ENCODE measurements at places on chromosomes 16 and 17.
A peak's percentile ranks its signal among the peaks of the same experiment; 100 is the strongest.

- no peak for DNase-seq
Observed at GRCh38 chr16:58490065-58490464, 9.9 kb upstream of the NDRG4 start.

DNA sequence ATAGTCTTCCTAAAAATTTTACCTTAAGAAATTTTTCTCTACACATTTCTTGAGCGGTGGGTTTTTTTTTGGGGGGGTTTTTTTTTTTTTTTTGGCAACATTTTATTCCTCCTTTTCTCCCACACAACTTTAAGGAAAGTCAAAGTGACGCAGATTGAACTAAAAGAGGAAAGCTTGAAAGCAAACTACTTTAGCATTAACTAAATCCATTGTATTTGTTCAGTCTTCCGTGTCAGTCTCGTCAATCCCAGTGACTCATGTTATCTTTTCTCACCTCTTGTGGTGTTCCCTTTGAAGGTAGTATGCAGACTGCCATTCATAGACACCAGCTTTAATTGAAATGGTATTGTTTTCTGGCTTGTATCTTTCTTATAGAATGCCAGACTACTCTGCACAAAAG lies 39.3 kb downstream of the TADA2A start:
- no peak for DNase-seq

GRCh38 chr17:49082231-49082630 lies 50.3 kb upstream of the B4GALNT2 start:
- no peak for DNase-seq

- DNase-seq = no peak
Observed at GRCh38 chr17:10754861-10755591, 25.2 kb upstream of the TMEM220 start.

DNA sequence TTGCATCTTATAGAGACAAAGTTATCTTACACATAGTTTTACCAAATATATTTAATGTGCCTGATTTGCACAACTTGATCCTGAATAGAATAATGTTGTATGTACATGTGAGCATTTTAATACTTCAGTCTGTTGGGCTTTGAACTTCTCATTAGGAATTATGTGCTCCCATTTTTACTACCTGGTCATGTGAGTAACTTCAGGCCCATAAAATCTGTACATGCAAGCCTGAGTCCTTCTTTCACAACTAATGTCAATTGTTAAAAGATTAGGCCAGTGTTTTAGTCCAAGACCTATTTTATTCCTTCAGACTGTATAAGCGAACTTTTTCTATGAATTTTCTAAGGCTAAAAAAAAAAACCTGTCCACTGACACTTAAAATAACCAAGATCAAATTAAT lies 715.4 kb downstream of the CDH8 start:
- no peak for DNase-seq

DNA sequence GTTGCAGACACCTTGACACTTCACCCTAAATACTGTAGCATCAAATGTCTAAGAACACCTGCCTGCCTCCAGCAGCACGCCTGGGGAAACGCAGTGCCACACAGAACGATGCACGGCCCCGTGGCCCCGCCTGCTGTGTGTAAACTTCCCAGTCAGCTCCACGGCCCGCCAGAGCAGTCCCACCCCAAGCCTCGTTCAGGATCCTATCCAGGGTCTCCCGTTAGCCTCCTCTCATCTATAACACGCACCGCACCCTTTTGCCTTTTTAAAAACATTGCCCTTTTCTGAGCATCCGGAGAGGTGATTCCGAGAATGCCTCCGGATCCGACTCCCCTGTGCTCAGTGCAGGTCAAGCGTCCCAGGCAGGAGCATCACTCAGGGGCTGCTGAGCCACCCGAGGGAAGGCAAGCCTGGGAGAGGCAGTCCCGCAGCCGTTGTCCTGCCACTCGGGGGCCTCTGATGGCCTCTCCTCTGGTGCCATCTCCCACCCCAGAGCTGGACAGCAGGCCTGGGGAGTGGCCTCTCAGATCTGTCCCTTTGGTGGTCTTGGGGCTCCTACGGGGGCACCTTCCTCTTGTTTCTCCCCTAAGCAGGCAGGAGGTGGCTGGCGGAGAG lies 37.9 kb upstream of the SLC38A10 start:
- DNase-seq = no peak

GRCh38 chr16:55017321-55017720 lies 86.7 kb downstream of the IRX5 start:
- DNase-seq = no peak

DNA sequence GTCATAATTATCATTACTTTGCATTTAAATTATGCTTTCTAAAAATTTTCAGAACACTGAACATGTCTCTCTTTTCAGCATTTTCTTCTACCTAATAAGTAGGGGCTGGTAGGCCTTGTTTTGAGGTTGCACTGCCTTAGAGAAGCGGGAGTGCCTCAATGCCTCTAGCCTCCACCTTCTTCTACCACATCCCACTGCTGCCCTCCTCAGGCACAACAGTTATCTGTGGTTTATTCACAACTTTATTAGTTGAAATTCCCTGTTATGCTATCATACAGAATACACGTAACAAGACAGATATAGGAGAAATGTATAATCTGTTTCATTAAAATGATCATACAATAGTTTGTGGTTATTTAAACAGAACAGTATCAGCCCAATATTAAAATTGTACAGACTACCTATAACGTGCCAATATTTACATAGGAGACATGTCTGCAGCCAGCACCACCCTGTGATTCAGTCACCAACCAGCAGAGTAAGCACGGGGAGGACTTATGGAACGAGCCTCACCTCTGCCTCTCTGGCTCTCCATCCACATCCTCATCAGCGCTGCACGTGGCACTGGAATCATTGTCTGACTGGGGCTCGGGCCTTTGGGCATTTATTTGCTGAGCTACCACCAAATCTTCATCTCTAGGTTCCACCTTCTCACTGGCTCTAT lies 101.2 kb downstream of the TTC19 start:
- no peak for DNase-seq

- peak; percentile 84 for DNase-seq
Observed at GRCh38 chr16:75580-76501, 2.2 kb upstream of the MPG start.

- peak; percentile 19 for DNase-seq
Observed at GRCh38 chr17:77127735-77128361, 12.9 kb upstream of the SEC14L1 start.

DNA sequence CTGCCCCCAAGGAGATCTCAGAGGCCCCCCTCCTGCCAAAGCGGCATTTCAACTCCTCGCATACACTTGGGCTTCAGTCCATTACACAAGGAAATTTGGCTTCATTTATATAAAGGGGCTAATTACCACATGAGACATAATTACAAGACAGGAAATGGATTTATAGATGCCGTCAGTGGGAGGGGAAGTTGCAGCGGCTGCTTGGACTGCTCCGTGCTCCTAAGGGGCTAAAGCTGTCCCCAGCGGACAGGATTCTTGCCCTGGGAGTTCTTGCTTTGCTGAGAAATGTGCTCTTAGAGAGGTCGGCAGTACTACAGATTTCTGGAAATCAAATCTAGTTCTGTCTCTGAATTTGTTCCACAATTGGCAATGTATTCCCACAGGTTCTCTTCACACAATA lies 57.2 kb upstream of the NLK start:
- DNase-seq = no peak

- no peak for DNase-seq
Observed at GRCh38 chr16:67936880-67937605, 393 bp upstream of the PSMB10 start.

- peak; percentile 10 for DNase-seq
Observed at GRCh38 chr17:55157165-55157564, 107.6 kb upstream of the HLF start.

DNA sequence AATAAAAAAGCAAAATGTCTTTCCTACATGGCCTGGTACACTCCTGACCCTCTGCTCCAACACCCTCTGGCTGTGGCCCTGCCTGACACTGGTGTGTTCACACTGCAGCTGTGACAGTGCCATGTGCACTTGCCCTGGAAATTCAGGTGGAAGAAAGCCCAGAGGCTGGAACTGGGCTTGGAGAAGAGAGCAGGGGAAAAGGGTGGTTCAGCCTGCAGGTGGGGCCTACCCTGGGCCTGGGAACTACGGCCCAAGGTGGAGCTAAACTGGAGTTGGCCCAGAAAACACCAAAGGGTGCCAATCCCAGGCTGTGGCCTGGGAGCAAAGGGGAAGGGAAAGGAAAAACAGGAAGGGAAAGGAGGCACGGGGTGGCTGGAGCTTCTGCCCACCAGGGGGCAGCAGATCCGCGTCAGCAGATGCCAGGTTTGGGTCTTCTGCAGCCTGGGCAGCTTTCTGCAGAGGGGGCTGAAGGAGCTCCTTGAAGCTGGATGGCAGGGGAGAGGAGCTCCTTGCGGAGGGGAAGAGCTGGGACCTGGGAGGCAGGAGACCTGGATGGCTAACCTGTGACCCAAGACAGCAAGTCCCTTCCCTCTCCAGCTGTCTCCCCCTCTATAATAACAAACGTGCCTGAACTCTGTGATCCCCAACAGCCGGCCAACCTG lies 15.4 kb upstream of the CTCF start:
- peak; percentile 67 for DNase-seq

DNA sequence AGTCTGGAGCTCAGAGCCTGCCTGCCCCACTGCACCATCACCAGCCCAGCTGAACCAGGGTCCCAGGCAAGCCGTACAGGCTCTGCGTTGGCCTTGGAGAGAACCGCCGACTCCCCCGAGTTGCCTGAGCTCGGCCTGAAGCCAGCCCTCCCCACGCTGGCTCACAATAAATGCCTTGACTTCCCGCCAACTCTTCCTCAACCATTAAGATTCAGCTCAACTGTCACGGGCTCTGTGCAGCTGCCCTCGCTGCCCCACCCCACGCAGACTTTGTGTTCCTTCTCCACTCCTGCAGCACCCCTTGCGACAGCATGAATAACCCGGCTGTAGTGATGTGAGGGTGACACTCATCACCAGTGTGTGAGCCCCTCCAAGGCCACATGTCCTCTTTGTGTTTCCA lies 4.8 kb upstream of the QPRT start:
- DNase-seq = no peak

DNA sequence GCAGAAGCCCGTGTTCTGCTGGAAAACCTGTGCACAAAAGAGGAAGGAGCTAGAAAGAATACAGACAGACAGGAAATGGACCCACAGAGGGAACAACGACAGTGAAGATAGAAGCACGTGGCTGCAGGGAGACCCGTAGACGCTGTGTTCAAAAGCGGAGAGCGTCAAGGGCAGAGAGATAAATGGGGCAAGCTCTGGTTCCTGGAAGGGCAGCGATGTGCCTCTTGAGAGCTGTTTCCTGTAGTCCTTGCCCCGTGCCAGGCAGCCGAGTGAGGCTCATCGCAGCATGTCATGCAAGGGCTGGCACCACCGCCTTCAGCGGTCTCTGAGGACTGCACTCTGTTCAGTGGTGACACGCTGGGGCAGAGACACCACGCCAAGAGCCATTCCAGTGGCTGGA lies 43.6 kb upstream of the CACNG5 start:
- DNase-seq = no peak

DNA sequence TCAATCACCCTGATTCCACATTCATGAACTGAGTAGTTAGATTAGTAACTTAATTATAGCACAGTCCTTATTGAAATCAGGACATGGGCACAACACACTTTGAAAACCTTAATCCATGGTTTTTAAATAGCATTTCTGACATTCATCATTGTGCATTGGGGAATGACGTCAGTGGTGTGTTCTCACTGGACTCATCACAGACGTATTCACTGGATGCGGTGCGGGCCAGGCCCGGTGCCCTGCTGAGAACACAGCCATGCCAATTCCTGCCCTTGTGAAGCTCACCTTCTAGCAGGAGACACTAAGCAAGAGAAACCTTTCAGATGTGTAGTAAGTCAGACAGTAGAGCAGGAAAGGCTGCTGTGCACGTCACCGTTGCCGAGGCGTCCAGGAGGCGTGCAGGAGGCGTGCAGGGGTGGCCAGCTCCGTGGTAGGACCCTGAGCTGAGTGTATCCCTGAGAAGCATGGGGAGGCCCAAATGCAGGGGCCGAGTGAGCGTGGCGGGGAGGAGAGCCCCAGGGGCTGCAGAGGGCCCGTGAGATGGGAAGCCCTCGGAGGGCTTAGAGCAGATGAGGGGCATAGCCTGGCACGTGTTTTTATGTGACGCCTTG lies 12.9 kb downstream of the BANP start:
- no peak for DNase-seq

DNA sequence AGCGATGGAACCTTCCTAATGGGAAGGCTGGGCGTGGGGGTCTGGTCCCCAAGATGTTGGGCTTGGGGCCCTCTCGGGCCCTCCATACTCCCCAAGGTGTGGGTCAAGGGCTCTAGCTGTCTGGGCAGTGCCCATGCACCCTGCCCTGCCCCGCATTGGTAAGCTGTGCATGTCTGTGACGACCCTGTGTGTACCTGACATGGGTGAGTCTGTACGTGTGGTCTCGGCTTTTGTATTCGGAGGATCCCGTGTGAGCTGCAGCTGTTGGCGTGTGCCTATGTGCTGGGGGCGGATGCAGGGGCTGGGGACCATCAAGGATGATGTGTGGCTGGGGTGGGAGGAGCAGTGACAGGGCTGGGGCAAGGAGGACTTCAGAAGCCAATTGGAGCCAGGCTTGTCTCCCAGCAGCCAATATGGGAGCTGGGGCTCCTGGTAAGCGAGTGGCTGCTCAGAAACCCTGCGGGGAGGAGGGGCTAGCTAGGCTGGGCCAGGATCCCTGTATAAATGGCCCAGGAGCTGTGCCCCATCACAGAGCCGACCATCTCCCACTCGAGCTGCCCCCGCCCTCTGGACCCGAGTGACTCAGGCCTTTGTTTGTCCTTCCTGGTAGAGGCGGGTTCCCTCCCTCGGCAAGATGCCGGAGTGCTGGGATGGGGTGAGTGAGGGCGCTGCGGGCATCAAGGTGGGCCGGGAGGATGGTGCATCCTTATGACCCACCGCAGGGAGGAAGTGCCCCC lies at the start of gene NDRG4:
Gene NDRG4 (plus strand): TSS at position 529 of the 737 bp plus-strand sequence. CDS start 106 bp downstream, at position 635.
- peak; percentile 89 for DNase-seq

DNA sequence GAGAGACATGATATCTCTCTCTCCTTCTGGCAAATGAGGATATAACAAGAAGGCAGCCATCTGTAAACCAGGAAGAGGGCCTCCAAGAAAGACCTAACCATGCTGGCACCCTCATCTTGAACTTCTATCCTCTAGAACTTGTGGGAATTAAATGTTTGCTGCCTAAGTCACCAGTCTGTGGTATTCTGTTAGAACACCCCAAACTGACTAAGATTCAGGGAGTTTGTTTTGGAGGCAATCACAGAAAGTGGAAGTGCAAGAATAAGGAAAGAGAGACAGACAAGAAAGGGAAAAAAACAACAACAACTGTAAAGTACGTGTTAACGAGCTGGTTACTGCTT lies 114.5 kb upstream of the GOT2 start:
- DNase-seq = peak; percentile 7

- no peak for DNase-seq
Observed at GRCh38 chr17:16913463-16913862, 58.5 kb downstream of the TNFRSF13B start.

GRCh38 chr17:38533241-38533640 lies 72.5 kb downstream of the SRCIN1 start:
- no peak for DNase-seq

- DNase-seq = no peak
Observed at GRCh38 chr16:81224824-81225223, 13.7 kb upstream of the BCO1 start.

GRCh38 chr16:6528217-6528616 lies 804.4 kb upstream of the RBFOX1 start:
- no peak for DNase-seq

- DNase-seq = no peak
Observed at GRCh38 chr17:60586288-60586974, 13.6 kb upstream of the PPM1D start.
